ENCODE measurements at places on chromosomes 2 and 18.

- no peak for DNase-seq
Measured at GRCh38 chr2:230700447-230700846, 12.2 kb upstream of the CAB39 start.

GRCh38 chr2:6011921-6012320, 319.7 kb downstream of the SOX11 start:
- no peak for DNase-seq

DNA sequence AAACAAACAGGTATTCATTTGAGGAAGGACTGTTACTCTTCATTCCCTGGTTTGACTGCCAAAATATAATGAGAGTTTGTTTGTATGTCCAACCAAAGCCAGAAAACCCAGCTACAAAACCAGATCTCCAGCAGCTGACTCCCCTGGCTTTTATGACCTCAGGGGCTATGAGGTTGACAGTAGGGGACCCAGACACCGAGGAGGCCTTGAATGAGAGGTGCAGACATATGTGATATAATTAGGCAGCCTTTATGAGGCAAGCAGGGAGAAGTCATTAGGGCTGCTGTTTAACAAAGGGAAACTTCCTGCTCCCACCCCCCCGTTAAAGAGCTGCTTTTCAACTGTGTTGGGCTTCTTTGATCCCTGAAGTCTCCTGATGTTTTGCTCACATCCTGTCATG, 236.7 kb downstream of the SLC4A3 start:
- no peak for DNase-seq

- no peak for DNase-seq
Measured at GRCh38 chr2:185012643-185013042, 414.3 kb downstream of the ZNF804A start.

- no peak for DNase-seq
Measured at GRCh38 chr18:74126684-74127655, 20.7 kb downstream of the FBXO15 start.

- DNase-seq, result no peak
Measured at GRCh38 chr2:38601463-38602135, 1.1 kb downstream of the HNRNPLL start.

- DNase-seq, result no peak
Measured at GRCh38 chr2:38168710-38169480, 92.9 kb upstream of the CYP1B1 start.

DNA sequence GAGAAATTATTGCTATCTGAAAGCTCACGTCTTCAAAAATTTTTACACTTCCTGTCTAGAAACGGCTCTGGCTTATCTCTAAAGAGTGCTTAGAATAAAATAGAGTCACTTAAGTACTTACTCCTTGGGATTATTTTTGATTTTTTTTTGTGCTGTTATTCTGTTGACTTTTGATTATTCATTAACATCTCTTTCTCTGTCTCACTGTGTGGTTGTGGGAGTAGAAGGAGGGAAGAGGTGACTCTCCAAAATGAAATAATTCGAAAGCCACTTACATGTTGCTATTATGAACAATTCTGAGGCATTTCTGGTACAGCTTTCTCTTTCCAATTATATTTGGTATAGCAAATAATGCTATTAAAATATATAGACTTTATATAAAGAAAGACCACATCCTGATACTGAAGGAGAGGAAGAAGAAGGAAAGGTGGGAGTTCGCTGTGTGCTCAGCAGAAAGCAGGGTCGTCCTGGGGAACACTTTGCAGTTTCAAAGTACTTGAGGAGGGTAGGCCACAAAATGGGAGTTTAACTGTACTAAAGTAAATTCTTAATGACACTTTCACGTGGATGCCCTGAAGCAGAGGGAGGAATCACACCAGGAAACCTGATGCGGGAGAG, 9.6 kb upstream of the MMADHC start:
- DNase-seq, result no peak
